ENCODE measurements at places on chromosomes 3 and 15. TPM values are rescaled to one million over a fixed set of nuclear protein-coding genes. Genes with fewer than 3 reads are reported as not detected.

KLHL40 gene
- not detected for total RNA-seq

GOLGA8J gene
- total RNA-seq: not detected

AMOTL2 gene
- total RNA-seq: 611 TPM

CLDN16 gene
- total RNA-seq: not detected

KCNH8 gene
- not detected for total RNA-seq

MORC1 gene
- not detected for total RNA-seq

IL17RB gene
- total RNA-seq: 0.49 TPM

CADPS gene
- 7.0 TPM for total RNA-seq

CDV3 gene
- 189 TPM for total RNA-seq

TRPC1 gene
- total RNA-seq: 28.9 TPM

PLSCR5 gene
- total RNA-seq: not detected

PIF1 gene
- 8.4 TPM for total RNA-seq

IMPG2 gene
- 0.73 TPM for total RNA-seq

DLL4 gene
- total RNA-seq: not detected

LYZL4 gene
- not detected for total RNA-seq

REC114 gene
- total RNA-seq: not detected

FLNB gene
- total RNA-seq: 256 TPM

GOLGA6L7 gene
- not detected for total RNA-seq

MED12L gene
- total RNA-seq: 0.85 TPM

LRRC34 gene
- total RNA-seq: 3.4 TPM

GNAT1 gene
- not detected for total RNA-seq

CLSTN2 gene
- total RNA-seq: 2.8 TPM

LDHAL6B gene
- total RNA-seq: not detected

BUB1B gene
- total RNA-seq: 5.0 TPM

INKA1 gene
- total RNA-seq: 11.7 TPM

C2CD4A gene
- not detected for total RNA-seq

TMC3 gene
- total RNA-seq: not detected

GOLGA6A gene
- not detected for total RNA-seq

CX3CR1 gene
- total RNA-seq: 0.16 TPM

GPR176 gene
- 326 TPM for total RNA-seq

TLR9 gene
- total RNA-seq: not detected

C3orf22 gene
- total RNA-seq: not detected

All from hair follicle dermal papilla cell (primary cell).